Activated CD4-positive, alpha-beta T cell treated with anti-CD3 and anti-CD28 coated beads for 1 hour (primary cell): ENCODE measurements at places on chromosomes 12 and 14.
A peak's percentile ranks its signal among the peaks of the same experiment; 100 is the strongest.

DNA sequence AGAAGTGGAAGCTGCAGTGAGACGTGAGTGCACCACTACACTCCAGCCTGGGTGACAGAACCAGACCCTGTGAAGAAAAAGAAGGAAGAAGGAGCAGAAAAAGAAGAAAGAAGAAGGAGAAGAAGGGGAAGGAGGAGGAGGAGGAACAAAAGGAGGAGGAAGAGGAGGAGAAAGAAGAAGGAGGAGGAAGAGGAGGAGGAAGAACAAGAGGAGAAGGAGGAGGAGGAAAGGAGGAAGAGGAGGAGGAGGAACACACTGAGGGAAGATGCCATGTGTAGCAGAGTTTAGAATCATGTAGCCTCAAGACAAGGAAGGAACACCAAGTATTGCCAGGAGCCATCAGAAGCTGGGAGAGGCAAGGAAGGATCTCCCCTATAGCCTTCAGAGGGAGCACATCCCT lies 241.5 kb downstream of the KSR2 start:
- DNase-seq: no peak

GRCh38 chr12:10551375-10551774 lies 45.7 kb downstream of the EIF2S3B start:
- no peak for DNase-seq

DNA sequence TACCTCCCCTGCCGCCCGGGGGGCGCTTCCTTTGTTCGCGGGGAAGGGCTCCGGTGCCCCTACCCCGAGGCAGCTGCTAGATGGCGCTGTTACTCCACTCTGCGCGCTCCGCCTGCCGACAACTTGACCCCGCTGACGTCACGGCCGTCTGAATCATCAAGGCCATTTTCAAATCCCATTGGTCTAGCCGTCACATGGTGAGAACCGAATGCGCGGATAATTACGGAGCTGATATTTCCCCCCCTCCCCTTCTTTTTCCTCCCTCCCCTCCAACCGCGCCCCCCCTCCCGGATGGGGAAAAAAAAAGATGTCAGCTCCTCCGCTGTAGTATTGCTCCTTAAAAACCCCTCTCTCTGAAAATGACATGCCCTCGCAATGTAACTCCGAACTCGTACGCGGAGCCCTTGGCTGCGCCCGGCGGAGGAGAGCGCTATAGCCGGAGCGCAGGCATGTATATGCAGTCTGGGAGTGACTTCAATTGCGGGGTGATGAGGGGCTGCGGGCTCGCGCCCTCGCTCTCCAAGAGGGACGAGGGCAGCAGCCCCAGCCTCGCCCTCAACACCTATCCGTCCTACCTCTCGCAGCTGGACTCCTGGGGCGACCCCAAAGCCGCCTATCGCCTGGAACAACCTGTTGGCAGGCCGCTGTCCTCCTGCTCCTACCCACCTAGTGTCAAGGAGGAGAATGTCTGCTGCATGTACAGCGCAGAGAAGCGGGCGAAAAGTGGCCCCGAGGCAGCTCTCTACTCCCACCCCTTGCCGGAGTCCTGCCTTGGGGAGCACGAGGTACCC lies at the start of gene HOXC10:
HOXC10 (plus strand) TSS at position 246 of the 791 bp plus-strand sequence; CDS start at position 360, 114 bp downstream.
- DNase-seq: peak; percentile 68

DNA sequence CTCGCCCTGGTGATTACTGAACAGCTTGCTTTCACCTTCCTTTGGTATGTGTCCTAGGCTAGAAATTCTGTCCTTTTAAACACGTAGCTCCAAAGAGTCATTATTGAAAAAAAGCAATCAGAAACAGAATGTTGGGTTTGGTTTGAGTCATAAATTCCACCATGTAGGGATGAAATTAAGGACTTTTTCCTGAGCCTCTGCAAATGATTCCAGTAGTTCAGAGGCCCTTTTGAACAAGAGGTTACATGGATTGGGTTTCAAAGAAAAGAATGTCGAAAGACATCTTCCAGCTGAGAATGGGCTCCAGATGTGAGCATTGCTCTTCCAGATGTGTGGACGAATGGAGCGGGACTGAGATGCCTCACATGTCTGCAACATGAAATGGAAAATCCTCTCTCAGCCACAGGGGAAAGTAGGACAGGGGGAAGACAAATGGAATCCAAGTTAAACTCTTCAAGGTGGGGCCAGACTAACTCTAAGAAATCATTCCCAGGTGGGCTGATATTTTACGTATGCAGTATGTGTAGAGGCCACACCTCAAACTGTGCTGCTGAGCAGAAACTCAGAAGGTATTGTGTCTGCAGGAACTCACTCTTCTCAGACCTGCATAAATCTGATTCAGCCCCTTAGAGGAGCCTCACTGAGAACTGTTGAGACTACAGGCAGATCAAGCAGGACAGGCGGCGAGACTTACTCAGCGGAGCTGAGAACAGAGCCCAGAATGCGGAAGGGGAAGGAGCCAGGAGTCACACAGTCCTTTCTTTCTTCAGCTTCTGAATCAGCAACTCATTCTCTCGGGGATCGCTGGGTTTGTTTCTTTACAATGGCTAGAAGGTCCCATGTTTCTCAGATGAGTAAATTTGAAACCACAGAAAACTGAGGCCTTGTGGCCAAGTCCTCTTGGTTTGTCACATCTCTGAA lies 23.3 kb upstream of the EMP1 start:
- no peak for DNase-seq

GRCh38 chr14:94601884-94602391 lies 10.3 kb upstream of the SERPINA3 start:
- no peak for DNase-seq

DNA sequence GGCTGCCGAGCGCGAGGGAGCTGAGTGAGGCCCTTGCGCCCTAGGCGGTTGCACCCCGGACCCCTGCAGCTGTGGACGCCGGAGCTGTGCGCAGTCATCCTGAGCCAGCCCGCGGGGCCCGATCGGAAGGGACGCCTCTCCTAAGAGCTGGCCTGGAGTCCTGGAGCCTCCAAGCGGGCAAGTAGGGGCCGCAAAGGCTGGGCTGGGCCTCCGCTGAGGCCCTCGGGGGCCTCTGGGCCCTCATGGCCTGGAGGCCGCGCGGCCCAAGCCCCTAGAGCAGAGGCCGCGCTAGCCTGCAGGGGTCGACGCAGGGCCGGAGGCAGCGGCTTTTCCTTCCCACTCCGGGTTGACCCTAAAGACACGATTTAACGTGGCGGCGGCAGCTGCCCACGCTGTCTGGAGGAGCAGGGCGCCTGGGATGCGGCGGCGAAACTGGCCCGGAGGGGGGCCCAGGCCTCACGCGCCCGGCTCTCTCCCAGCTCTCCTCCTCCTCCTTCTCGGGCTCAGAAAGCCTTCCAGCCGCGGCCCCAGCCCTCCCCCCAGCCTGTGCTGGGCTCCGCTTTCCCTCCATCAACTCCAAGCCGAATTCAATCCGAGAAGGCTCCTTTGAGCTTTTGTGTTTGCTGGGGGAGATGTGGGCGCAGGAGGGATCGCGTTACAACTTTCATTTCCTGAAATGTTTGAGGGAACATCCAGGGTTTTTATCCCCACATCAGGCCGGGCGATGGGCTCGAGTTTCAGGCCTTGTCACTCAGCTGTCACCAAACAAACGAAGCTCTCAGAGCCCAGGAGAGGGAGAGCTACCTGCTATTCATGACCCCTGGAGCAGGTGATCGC lies 11.6 kb downstream of the SIX1 start:
- DNase-seq: no peak

GRCh38 chr14:103250874-103251273 lies 83.2 kb upstream of the EIF5 start:
- DNase-seq: no peak

DNA sequence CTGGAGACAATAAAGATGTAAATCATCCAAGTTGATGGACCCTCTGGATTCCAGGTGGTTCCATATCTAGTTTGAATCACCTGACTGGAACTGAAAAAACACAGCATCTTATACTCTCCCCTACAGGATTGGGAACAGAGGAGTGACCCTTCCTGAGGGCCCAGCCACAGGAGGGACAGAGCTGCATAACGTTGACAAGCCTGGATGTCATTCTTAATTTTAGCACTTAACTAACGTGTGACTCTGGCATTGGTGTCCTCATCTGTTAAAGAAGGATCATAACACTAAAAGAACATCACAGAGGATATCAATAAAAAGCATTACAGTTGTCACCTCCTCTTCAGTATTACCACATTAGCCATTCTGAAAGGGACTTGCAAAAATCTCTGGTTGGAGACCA lies 47.7 kb downstream of the STON2 start:
- no peak for DNase-seq

DNA sequence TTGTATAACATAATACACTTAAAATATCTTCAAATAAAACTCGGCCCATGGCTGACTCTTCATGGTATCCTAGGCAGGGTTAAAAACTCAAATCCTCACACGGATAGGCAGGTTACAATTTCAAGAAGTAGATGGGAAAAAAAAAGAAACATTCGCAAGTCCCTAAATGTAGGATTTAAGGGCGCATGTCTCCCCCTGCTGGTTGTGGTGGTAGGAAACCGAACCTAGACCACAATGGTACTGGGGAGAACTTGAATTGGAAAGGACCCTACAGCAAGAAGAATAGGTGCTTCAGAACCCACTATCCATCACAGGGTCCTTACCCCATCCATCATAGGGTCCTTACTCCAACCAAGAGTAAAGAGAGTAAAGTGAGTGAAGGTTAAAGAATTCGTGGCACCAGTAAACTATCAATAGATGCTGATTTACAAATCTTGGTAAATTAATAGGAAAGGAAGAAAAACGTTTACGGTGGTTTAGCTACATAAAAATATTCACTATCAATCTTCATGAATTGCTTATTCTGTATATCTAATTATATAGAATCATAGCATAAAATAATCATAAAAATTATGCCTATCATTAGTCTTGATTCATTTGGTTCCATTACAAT lies 3.3 kb upstream of the CIPC start:
- peak; percentile 57 for DNase-seq

- no peak for DNase-seq
Measured at GRCh38 chr12:108166505-108166904, 37.4 kb downstream of the WSCD2 start.

DNA sequence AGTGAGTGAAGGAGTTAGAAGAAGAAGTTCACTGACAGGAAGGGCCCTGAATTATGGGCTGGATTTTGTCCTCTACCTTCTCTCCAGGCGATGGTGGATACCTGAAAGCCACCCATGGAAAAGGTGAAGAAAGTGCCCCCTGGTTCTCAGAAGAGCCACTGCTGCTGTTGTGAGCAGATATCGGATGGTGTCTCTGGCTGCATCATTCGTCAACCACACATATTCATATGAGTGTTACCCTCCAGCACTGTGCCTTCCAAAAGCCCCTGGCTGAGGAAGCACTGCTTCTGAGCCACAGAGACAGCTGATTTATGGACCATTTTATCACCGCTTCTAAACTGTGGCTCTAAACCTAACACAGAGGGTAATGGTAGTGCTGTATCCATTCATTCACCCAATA lies 2.0 kb upstream of the ACTN1 start:
- DNase-seq: no peak

DNA sequence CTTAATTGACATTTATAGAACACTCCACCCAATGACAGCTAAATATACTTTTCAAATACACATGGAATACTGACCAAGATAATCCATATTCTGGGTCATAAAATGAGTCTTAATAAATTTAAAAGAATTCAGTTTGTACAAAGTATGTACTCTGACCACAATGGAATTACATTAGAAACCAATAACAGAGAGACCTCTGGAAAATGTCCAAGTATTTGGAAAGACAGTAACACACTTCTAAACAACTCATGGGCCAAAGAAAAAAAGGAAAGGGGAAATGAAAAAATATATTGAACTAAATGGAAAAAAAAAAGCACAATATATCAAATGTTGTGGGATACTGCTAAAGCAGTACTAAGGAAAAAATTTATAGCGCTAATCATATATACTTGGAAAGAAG lies 52.0 kb downstream of the CRACR2A start:
- DNase-seq: no peak

DNA sequence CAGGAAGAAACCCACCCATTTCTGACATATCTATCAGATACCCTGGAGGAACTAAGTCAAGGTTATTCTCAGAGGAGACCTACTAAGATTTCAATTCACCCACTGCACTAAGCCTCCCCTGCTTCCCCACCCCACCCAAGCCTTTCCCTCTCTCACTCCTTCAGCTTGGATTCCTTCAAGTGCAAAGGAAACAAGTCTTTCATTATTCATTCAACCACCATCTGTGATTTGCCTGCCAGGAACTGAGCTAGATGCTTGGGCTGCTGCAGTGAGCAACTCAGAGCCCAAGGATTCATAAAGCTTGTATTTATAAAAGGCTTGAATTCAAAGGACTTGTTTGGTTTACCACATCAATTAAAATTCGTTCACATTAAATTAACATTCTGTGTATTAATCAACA lies 161.3 kb downstream of the GXYLT1 start:
- no peak for DNase-seq

DNA sequence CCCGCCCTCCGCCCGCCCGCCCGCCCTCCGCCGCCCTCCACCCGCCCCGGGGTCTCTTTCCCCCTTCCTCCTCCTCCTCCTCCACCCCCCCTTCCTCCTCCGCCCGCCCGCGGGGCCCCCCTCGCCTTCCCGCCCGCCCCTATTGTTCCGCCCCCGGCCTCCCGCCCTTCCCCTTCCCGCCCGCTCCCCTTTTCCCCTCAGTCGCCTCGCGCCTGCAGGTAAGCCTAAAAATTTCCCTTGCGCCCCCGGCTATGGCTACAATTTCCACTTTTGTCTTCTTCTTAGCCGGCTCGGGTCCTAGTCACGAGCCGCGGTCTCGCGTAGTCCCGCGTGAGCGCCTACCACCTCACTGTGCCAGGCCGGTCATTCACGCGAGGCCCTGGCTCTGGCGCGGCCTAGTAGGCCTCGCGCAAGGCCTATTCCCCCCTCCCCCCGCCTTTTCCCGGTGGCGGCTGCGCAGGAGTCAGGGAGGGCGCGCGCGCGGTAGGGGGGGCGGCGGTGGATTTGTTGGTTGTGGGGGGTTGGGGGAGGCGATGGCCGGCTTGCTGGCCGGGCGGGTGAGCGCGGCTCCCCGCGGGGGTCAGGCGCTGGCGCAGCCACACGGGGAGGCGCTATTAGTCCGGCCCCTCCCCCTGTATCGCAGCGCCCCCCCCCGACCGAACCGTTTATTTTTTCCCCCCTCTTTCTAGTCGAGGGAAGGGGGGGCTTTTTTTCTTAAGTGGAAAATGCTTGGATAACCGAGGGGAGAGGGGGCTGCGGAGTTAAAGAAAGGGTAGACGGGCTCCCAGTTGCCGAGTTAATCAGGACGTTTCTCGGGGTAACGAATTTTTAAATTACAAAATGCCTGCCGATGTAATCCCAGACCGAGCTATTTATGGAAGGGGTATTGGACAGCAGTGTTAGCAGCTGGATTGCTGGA lies 516 bp downstream of the PCBP2 start:
- peak; percentile 71 for DNase-seq

GRCh38 chr12:14937689-14938088 lies 648 bp downstream of the ERP27 start:
- no peak for DNase-seq

- DNase-seq: no peak
Measured at GRCh38 chr12:43338848-43339526, 213.0 kb downstream of the ADAMTS20 start.

- DNase-seq: no peak
Measured at GRCh38 chr12:78885466-78885865, 20.9 kb downstream of the SYT1 start.

DNA sequence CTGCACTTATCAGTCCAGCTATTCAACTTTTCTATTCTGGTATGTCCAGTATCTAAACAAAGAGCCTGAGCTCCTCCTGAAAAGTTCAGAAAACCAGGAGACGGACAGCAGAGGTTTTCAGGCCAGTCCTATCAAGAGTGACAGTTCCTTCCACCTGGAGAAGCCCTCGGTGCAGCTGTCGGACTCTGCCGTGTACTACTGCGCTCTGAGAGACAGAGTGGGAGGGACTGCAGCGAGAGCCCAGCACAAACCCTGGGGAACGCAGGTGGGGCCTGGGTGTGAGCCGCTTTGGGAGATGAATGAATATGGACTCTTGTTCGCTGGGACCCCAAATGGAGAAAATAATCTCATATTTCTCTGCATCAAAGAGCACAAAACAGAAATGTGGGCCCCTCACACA lies 329.8 kb upstream of the OR4E1 start:
- DNase-seq: no peak
